ENCODE measurements at places on chromosomes 3 and 15.

GRCh38 chr3:12593473-12593872, 36.6 kb downstream of the MKRN2 start:
- DNase-seq, result no peak

- DNase-seq, result no peak
Measured at GRCh38 chr15:48493763-48494225, 151.7 kb downstream of the FBN1 start.

DNA sequence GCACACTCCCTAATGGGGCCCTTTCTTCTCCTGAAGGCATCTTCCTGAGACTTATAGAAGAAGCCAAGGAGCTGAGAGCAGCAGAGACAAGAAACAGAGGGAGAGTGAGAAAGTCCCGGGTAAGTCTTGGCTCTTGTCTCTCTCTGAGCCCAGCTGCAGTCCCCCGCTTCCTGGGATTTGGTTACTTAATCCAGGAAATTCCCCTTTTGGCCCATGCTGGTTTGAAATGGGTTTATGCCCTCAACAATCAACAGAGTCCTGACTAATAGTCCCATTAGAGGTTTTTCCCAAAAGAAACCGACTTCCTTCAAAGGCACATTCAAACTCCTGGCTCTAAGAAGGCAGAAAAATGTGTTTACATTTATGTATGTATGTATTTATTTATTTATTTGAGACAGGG, 22.0 kb downstream of the TMEM158 start:
- no peak for DNase-seq

DNA sequence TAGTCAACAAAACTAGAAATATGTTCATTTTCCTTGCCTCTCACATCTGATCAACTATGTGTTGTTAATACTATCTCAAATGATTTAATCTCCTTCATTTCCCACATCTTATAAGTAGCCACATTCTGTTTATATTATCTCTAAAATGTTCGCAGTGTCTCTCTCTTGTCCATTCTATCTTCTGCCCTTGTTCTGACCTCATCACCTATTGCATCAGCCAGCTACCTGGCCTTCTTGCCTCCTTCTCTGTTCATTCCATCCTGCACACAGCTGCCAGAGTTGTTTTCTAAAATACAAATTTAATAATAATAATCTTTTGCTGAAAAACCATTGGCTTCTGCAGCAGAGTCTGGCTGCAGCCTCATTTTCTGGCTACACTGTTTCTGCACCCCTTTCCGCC, 75.3 kb upstream of the CCNL1 start:
- no peak for DNase-seq

GRCh38 chr3:52120556-52121463, 33.4 kb downstream of the POC1A start:
- no peak for DNase-seq

Data from BJ (cell line).